ENCODE measurements at places on chromosomes 3 and 15. TPM values are rescaled to one million over a fixed set of nuclear protein-coding genes. Genes with fewer than 3 reads are reported as not detected.
A peak's percentile ranks its signal among the peaks of the same experiment; 100 is the strongest.

DNA sequence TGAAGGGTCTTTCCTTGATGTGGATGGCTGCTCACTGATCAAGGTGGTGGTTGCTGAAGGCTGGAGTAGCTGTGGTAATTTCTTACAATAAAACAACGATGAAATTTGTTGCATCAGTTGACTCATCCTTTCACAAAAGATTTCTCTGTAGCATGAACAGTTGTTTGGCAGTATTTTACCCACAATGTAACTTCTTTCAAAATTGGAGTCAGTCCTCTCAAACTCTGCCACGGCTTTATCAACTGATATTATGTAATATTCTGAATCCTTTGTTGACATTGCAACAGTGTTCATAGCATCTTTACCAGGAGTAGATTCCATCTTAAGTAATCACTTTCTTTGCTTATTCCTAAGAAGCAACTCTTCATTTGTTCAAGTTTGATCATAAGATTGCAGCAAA, 252.6 kb downstream of the UBE2E2 start:
- DNase-seq = peak; percentile 31

DNA sequence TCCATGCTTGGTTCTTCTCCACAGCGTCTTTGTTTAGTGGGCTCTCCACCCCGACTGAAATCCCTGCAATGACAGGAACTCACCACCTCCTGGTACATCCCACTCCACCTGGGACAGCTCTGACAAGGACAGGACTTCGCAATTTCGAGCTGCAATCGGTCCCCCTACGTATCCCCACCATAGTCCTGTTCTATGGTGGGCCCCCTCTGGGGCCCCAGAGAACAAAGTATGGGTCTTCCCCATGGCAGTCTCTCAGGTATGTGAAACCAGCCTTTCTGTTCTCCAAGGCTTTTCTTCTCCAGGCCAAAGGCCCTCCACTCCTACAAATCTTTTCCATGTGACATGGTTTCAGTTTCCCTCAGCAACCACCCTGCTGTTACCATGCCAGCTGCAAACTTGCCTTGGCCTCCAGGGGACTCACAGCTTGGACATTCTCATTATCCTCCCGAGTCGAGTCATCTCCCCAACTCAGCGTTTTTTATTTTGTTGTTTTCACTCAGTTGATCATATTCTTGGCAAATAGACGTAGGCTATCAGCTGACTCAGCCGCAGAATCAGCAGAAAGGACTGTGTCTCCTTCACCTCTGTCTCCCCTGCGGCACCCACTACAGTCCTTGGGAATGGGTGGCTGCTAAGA, 233.3 kb downstream of the OPA1 start:
- DNase-seq = peak; percentile 79

DNA sequence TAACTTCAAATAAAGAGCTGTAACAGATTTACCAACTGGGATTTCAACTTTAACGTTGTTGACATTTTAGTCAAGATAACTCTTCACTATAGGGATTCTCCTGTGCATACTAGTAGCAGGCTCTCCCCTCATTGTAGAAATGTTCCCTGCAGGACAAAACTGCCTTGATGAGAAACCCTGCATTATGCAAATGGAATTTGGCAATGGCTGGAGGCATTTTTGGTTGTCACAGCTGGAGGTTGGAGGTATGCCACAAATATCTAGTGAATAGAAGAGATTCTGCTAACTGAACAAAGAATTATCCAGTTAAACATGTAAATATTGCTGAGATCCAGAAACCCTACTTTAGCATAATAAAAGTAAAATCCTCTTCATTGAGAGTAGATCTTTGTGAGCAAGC, 928.8 kb upstream of the ALCAM start:
- DNase-seq = peak; percentile 69

- peak; percentile 64 for DNase-seq
Measured at GRCh38 chr3:86794361-86795065, 196.4 kb downstream of the VGLL3 start.

DNA sequence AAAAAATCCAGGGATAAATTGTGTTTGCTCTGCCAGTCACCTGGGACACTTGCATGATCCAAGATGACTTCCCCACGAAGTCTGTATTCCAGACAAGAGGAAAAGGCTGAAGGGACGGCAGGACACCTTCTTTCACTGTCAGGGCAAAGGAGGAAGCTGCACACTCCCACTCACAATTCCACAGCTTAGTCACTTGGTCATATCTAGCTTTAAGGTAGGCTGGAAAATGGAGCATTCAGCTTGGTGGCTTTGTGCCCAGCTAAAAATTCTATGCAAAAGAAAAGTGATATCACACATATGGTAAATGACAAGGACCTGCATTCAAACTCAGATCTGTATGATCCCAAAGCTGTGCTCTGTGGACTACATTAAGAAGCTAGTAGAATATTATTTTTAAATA, 109.2 kb upstream of the TPM1 start:
- no peak for DNase-seq

DNA sequence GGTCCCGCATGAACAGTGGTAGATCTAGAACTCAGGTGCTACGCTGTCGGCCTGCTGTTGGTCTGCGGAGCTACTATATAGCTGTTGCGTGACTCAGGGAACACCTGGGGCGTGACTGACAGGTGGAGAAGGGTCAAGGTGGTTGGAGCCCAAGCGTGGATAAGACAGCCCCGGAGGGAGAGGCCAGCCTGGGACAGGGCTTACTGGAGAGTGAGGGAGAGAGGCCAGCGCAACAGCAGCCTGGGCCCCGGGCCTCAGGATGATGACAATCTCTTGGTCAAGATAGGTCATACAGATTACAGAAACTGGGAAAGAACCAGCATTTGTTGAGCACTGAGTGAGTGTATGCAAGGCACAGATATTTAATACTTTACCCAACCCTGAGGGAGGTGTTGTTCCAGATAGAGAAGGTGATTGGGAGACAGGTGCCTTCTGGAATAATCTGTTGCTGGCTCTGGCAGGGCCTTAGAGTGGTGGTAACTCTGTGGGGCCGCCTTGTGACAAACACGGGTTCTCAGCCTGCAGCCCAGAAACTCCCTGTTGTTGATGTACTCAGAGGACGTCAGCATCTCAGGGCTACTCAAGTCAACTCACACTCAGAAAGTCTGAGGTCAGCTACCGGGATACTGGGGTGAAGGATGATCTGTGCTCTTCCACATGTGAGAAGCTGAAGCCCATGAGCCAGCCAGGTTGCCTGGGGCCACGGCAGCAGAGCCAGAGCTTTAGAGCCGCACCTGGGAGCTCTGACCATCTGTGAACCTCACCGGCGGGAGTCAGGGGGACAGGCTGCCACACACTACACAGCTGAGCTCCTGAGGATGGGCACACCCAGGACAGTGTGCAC, 265.4 kb upstream of the HES1 start:
- no peak for DNase-seq

- DNase-seq = no peak
Measured at GRCh38 chr3:7950890-7951289, 550.7 kb upstream of the LMCD1 start.

DNA sequence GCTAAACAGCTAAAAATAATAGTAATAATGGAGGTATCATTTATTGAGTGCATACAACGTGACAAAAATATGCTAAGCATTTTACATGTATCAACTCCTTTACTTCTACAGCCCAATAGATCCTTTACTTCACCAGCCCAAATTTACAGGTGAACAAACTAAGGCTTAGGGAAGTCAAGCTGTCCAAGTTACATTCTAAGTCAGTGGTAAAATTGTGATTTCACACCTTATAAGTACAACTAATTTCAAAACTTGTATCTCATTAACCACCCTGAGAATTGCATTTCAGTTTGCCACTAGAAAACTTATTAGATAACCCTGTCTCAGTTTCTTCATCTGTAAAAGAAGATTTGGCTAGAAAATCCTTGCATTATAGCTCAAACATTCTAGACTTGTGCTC, 10.7 kb downstream of the SLC33A1 start:
- DNase-seq = no peak

GRCh38 chr3:126934031-126934531, 48.8 kb upstream of the PLXNA1 start:
- DNase-seq = no peak

The CAND2 gene
- 54.0 TPM for total RNA-seq

The MAP6D1 gene
- total RNA-seq = 10.5 TPM

The LRRC49 gene
- 4.0 TPM for total RNA-seq

The PLSCR4 gene
- total RNA-seq = 8.5 TPM

The GPR87 gene
- not detected for total RNA-seq

The LYZL4 gene
- total RNA-seq = not detected

The PGBD4 gene
- total RNA-seq = 3.6 TPM

All from myocyte (in vitro differentiated cells).